Tibial nerve (tissue), 4 donors: ENCODE measurements at places on chromosomes 2 and 18.

DNA sequence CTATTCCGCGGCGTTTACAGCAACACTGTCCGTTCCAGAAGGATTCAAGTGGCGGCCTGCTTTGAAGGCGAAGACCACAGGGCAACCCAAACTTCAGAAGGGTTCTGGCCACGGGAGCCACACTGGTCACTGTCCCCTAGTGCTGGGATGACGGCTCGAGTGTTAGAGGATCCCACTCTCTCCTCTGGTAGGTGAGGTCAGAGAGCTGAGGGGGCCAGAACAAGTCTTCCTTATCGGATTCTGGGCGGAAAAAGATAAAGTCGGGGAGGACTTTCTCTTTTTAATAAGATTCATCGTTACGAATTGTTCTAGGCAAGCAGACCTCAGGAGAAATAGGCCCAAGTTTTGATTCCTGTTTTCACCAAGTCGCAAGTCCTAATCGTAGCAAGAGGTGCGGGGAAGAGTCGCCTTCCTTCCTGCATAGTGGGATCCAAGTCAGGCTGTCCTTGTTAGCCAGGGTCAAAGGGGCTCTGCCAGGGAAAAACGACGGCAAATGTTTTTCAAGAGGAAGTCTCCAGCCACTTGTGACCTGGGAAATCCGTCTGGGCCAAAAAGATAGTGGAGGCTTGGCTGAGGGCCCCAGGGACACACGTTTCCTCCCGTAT, 864 bp upstream of the MYL12A start:
- DNase-seq: no peak

DNA sequence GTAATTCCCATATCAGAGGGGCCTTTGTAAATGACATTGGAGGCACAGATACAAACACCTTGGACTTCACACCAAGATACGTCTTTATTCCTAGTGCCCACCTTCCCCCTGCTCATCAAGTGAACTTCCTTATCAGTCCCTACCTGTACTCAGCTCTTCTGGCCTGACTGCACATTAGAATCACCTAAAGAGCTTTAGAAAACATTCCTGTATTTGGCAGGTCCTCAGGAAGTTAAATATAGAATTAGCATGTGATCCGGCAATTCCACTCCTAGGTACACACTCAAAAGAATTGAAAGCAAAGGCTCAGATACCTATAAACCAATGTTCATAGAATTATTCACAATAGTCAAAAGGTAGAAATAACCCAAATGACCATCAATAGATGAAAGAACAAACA, 46.6 kb downstream of the ALK start:
- no peak for DNase-seq

GRCh38 chr2:147214914-147215313, 629.9 kb upstream of the ACVR2A start:
- no peak for DNase-seq

DNA sequence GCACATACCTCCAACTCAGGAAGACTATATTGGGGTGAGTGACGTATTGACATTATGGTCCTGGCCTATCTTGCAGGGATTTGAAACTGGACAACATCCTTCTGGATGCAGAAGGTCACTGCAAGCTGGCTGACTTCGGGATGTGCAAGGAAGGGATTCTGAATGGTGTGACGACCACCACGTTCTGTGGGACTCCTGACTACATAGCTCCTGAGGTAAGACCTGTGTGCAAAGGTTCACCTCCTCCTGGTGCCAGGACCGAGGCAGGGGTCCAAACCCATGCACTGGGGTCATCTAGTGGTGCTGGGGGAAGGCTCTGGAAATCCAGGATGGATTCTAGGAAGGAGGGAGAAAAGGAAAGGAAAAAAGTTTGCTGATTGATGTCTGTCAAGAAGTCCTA, 152.2 kb upstream of the EPAS1 start:
- no peak for DNase-seq

DNA sequence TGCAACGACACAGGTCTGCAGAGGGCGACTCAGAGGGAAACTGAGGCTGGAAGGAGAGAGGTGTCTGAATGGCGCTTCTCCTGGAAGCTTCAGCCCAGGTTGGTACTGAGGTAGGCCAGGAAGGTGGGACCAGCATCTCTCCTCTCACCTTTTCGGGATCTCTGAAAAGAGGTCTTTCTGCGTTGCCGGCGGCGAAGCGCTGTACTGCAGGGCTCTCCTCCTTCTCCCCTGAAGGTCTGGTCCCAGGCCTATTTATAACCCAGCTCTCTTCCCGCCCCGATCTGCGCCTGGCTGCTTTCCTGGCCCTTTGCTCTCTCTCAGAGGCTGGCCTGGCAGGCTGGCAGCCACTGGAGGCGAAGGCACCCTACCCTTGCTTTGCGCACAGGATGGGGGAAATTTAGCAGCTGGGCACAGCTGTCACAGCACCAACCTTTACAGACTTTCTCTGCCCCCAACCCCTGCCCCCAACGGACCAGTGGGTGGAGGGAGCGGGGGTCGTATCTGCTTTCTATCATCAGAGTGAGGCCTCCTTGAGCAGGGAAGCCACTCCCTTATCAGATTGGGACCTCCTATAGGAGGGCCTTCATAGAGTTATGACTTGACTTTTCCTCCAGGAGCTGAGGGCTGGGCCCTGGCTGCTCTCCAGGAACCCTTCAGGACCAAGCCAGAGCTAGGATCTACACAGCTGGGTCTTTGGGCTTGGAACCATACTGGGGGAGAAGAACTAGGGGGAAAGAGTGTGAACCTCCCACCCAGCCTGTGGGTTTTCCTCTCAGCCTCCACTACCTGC, 1.1 kb downstream of the DYSF start:
- no peak for DNase-seq

DNA sequence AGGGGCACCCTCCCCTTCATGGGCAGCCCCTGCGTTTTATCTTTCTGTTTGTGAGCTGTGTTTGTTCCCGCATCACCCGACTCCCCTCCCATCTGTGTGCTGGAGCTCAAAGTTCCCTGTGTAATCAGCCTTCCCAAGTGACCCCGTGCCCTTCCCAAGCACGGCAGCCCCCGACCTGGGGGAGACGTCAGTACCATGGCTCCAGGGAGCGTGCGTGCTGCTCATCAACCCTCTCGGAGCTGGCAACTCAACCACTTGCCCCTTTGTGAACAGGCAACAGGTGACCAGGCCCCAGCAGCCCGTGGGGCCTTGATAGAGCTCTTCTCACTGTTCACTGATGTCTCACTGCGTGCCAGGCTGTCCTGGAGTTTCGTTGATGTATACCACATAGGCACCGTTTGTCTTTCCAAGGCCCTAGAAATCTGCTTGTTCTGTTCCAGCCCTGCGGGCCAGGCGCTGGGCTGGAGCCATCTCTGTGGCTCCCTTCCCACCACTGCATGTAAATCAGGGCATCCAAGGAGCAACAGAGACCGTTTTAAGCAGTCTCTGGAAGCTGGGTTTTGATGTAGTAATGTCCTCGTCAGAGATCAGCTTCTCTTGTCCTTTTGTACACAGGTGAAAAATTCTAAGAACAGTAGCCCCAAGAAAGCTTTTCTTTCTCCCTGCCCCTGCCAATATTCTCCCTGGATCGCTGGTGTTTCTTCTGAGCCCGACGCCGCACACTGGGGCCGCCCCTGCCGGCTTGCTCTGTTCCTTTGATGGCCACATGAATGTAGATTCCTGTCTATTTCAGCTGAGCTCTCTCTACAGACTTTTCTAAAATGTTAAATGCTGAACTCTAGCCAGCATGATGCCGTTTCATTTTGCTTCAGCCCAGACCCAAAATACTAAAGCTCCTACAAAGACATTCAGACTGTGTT, 107.0 kb upstream of the PTPRM start:
- no peak for DNase-seq

GRCh38 chr18:10536280-10536679, 10.5 kb downstream of the NAPG start:
- no peak for DNase-seq

DNA sequence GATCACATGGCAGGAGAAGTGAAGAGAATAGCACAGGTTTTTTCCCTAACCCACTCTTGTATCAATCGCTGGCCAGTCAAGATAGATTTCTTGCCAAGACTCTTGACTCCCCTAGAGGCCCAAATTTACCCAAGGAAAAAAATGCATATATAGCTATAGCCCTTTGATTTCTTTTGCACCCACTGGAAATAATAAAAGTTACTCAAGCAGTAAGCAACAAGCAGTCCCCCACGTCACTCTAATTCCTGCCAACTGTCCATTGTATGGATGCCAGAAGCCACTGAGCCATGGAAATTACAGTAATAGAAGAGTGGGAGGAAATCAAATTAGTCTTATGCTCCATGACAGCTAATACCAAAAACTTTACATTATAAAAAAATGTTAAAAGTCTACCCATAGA, 125.3 kb upstream of the SLC39A10 start:
- no peak for DNase-seq

GRCh38 chr18:63169853-63170252, 149.7 kb downstream of the BCL2 start:
- DNase-seq: no peak

- DNase-seq: no peak
Measured at GRCh38 chr2:121386707-121387106, 101.7 kb upstream of the TFCP2L1 start.

DNA sequence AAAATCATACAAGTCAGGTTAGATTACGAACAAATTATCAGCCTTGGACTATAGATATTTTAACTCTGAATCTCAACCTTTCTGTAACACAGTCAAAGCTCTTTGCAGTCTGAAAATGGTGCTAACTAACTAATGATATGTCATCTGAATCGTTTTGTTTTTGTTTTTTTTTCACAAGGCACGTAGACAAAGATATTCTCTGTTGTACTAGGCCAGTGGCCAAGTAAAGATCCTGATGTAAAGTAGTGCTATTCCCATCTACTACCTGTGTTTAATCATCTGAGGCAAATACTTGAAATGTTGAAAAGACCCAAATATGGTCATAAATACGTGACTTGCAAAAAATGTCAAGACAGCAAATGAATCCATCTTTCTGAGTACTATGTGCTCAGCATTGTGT, 65.7 kb downstream of the REL start:
- no peak for DNase-seq

GRCh38 chr2:16664052-16664731, 1.4 kb downstream of the CYRIA start:
- no peak for DNase-seq

GRCh38 chr2:96259497-96259921, 6.3 kb downstream of the TMEM127 start:
- no peak for DNase-seq

DNA sequence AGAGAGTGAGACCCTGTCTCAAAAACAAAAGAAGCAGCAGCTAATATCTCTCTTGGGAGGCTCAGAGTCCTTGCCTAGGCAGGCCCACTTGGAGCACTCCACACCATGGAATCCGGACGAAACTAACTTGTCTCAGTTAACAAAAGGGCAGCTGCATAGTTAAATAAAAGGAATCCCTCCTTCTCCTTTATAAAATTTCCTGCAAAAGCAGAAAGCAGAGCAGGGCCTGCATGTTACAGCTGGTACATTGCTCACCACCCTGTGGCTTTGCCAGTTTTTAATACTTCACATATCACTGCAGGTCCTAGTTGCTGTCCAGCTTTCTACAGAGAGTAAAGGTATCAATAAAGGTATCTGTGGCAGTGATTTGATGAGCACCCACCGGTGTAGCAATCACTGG, 93.6 kb downstream of the ASAP2 start:
- no peak for DNase-seq

- DNase-seq: peak; percentile 5
Measured at GRCh38 chr2:32358111-32358482, 1.3 kb downstream of the BIRC6 start.

DNA sequence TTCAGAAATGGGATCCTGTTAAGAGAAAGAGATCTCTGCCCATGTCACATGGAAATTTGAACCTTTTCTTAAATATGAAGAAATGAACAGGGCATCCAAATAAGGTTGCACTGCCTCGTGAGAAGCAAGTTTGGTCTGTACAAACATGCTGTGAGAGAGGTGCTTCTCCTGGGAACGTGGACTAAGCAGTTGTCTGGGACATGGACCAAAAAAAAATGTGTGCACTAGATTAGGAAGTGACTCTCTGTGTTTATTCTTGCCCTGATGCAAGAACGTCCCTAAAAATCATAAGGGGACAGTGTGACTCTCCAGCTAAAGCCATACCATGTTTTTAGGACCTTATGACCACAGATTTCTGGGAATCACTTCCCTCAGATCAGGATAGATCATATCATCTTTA, 23.7 kb upstream of the GCG start:
- no peak for DNase-seq

DNA sequence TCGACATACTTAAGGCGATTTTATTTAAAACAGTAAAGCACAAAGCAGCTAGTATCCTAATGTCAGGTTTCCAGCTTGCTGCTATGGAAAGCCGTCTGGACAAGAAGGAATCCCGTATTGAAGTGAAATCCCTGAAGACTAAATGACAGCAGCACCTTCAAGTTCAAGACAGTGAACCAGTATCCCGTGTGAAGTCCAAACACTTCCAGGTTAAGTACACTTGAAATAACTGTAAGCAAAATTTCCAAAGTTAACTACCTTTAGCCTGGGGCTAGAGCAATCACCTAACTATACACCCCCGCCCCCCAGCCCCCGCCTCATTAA, 1.2 kb downstream of the MBOAT2 start:
- no peak for DNase-seq

- no peak for DNase-seq
Measured at GRCh38 chr2:201642086-201642578, 1.2 kb downstream of the TMEM237 start.

GRCh38 chr18:12317664-12318333, 9.8 kb downstream of the TUBB6 start:
- no peak for DNase-seq

DNA sequence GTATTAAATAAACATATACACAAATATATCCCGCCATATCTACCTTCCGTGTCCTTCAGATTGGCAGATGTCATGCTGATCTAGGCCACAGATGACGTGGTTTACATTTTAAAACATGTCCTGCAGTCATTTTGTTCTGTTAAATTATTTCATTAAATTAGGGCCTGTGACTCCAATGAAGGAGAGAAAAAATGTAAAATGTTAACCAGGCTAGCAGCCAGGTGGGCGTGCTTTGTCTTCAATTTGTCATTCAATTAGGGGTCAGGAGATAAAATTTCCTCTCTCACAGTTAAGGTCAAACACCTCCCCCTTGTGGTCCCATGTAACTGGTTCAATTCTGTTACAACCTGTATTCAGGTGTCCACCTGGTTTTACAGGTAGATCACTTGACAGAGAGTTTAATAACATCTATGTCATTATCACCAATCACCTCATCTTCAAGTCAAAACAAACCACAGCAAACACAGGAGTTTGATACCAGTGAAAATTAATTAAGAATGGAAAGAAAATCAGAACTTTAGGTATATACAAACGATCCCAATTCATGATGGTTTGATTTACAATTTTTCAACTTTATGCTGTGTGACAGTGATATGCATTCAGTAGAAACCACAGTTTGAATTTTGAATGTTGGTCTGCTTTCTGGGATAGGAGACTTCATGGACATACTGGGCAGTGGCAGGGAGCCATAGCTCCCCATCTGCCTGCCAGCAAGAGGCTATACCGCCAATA, 339.4 kb downstream of the CMPK2 start:
- no peak for DNase-seq

- no peak for DNase-seq
Measured at GRCh38 chr2:241268716-241269445, 46.6 kb downstream of the HDLBP start.

GRCh38 chr18:9613550-9614400, 584 bp downstream of the PPP4R1 start:
- peak; percentile 15 for DNase-seq

- DNase-seq: no peak
Measured at GRCh38 chr2:195094330-195094729, 562.7 kb upstream of the SLC39A10 start.
